ENCODE measurements at places on chromosomes 13 and 19.

DNA sequence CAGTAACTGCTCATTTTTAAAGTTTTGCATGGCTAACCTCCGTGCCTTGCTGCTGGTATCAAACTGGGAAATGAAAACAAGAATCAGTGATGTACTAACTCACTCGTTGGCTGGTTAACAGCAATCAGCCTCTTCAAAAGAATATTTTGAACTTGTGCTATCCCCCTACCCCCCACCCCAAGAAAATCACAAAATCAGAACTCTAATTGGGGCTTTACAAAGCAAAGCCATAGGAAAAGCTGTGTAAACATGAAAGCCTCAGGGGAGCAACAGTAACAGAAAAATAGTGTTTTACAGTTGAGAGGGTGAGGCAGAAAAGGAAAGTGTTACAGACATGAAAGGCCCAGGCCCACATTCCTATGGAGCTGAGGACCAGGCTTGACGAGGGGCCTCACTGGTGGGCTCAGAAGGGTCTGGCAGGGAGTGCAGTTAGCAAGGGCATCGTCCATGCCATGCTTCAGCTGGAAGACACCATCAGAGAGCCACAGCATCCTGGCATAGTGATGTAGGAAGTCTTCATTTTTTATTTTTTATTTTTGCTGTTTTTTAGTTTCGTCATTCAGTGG is 217.6 kb downstream of the PCCA start:
- no peak for DNase-seq

GRCh38 chr13:42720113-42720857 is 61.1 kb upstream of the FAM216B start:
- DNase-seq: no peak

GRCh38 chr19:49829721-49830120 is 11.6 kb downstream of the MED25 start:
- no peak for DNase-seq

- DNase-seq: no peak
Observed at GRCh38 chr19:47389150-47389556, 30.2 kb downstream of the MEIS3 start.

GRCh38 chr19:4523306-4524110 is 5.2 kb upstream of the PLIN4 start:
- DNase-seq: no peak

DNA sequence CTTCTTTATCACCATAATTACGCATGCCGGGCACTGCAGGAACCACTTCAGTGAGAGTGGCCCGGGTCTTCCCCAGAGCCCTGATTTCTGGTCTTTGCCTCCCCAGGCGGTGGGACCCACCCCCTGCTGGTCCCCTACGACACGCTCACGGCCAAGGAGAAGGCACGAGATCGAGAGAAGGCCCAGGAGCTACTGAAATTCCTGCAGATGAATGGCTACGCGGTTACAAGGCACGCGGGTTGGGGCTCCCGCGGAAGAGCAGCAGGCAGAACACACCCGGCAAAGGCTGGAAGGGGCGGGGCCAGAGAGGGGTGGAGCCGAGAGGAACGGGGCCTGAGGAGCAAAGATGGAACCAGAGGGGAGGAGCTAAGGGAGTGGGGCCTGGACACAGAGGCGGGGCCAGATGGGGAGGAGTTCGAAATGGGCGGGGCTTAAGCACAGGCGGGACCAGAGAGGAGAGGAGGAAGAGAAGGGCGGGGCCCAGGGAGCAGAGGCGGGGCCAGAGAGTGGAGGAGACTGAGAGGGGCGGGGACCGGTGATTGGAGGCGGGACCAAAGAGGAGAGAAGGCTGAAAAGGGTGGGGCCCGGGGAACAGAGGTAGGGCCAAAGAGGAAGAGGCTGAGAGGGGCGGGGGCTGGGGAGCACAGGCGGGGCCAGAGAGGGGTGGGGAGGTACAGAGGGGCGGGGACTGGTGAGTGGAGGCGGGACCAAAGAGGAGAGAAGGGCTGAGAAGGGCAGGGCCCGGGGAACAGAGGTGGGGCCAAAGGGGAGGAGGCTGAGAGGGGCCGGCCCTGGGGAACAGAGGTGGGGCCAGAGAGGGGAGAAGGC is 73.4 kb downstream of the RYR1 start:
- DNase-seq: peak; percentile 90

GRCh38 chr13:78742659-78743058 is 83.7 kb upstream of the OBI1 start:
- no peak for DNase-seq

DNA sequence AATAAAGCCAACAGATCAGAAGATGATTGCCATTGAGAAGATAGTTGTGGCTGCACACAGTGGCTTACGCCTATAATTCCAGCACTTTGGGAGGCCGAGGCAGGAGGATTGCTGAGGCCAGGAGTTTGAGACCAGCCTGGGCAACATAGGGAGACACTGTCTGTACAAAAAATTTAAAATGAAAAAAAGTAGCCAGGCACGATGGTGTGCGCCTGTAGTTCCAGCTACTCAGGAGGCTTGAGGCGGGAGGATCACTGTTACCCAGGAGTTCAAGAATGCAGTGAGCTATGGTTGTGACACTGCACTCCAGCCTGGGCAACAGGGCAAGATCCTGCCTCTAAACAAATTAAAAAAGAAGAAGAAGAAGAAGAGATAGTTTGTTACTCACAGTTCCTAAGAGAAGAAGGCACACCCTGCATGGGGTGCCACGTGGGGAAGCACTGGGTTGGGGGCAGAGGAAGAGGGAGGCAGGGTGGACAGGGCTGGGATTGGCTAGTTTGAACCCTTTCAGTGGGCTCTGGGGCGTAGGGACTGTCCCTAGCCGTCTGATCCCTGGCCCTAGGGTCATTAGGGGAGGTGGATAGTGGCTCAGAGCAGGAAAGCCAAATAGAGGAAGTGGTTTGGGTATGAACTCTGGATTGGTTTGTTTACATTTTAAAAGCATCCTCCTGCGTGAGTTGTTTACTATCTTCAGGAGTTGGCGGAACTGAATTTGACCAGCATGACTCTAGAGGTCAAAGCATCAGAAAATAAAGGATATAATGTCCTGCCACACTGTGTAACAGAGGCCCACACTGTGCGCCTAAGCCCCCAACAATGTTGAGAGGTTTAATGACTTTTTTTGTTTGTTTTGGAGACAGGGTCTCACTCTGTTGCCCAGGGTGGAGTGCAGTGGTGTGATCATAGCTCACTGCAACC is 60.5 kb upstream of the MEDAG start:
- no peak for DNase-seq

GRCh38 chr13:99392470-99393135 is 85.4 kb upstream of the GPR183 start:
- no peak for DNase-seq

DNA sequence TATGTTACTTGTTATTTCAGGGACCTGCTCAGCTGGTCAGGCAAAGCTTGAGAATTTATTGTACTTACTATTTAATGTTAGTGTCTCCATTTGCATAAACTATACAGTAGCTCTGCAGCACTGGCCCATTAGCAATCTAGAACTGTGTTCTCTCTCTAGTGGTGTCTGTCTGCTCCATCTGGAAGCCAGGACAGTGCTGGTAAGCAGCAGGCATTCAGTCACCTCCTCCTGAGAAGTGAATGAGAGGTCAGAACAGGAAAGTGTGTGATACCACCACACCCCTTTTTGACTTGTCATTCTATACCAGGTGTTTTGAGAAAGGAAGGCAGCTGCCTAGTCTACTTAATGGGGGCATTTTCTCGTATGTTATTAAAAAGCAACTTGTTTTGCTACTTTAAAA is 3.9 kb downstream of the COG3 start:
- DNase-seq: no peak

DNA sequence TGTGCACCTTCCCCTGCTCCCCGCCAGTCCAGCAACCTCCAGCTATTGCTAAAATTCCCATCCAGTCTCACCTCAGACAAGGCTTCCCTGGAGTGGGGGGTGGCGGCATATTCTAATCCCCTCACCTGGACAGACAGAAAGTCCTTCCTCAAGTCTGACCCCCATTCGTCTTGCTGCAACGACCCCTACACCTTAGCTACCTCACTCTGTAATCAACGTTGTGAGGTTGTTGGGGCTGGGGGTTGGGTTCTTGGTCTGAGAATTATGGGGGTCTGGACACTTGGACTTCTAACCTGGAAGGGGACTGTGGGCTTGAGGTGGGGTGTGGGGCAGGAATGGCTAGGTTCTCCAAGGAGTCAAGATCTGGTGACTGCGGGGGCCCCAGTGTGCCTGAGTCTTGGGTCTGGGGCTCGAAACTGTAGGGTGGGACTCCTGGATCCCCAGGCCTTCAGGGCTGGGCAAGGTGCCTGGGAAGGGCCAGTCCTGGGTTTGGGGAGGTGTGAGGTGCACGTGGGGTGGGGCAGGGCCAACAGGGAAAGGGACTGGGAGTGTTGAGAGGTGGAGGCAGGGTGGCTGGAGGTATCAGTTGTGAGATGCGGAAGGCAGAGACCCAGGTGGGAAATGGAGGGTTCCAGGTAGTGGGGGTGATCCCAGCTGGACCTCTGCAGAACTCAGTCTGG is 1.3 kb downstream of the FOXA3 start:
- DNase-seq: no peak

GRCh38 chr19:5719274-5719960 is 529 bp downstream of the LONP1 start:
- no peak for DNase-seq

GRCh38 chr19:39816287-39817048 is 17.5 kb downstream of the DYRK1B start:
- no peak for DNase-seq

- DNase-seq: no peak
Observed at GRCh38 chr13:78700121-78700910, 41.4 kb upstream of the OBI1 start.

DNA sequence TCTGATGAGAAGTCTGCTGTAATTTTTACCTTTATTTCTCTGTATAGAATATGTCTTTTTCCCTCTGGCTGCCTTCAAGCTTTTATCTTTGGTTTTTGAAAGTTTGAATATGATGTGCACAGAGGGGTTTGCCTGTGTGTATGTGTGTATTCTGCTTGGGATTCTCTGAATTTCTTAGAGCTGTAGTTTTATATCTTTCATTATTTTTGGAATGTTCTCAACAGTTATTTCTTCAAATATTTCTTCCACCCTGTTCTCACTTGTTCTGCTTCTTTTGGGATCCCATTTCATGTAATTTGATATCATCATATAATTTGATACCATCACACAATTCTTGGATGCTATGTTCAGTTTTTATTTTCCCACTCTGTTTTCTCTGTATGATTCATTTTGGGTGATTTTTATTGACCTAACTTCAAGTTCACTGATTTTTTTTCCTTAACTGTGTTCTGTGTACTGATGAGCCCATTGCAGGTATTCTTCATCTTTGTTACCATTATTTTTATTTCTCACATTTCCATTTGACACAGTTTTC is 7.5 kb downstream of the COG3 start:
- no peak for DNase-seq

- no peak for DNase-seq
Observed at GRCh38 chr13:114283576-114283975, 2.2 kb downstream of the UPF3A start.

- DNase-seq: no peak
Observed at GRCh38 chr13:70203661-70204229, 95.5 kb upstream of the KLHL1 start.

- DNase-seq: no peak
Observed at GRCh38 chr19:56966225-56966696, 125.7 kb upstream of the PEG3 start.

GRCh38 chr19:33691736-33692135 is 70.0 kb downstream of the CHST8 start:
- no peak for DNase-seq

DNA sequence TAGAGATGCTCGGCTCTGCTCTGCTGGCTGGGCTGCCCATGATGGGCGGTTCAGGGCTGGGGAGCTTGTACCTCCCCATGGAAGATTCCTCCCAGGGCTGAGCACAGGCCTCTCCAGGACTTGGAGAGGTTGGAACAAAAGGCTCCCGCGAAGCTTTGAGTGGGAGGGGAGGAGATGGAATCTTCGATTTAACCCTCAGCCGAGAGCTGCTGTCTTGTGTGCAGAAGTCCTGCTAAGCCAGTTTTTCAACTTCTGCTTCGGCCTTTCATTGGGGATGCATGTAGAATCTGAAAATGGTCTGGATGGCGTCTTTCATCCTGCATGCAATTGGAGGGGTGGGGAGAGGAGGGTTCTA is 163.3 kb downstream of the KDM4B start:
- DNase-seq: no peak

GRCh38 chr13:25181597-25181996 is 9.5 kb upstream of the AMER2 start:
- DNase-seq: no peak

DNA sequence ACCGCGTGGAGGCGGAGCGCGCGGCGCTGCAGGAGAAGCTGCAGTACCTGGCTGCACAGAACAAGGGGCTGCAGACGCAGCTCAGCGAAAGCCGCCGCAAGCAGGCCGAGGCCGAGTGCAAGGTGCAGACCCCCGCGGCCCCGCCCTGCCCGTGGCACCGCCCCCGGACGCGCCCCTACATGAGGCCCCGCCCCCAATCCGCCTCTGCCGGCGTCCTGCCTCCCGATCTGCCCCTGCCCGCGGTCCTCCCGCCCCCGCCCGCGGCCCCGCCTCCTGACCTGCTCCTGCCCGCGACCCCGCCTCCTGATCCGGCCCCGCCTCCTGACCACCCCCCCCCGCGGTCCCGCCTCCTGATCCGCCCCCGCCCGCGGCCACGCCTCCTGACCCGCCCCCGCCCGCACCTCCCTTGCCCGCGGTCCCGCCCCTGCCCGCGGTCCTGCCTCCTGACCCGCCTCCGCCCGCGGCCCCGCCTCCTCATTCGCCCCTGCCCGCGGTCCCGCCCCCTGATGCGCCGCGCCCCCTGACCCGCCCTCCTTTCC is 11.7 kb downstream of the PRR36 start:
- peak; percentile 68 for DNase-seq

DNA sequence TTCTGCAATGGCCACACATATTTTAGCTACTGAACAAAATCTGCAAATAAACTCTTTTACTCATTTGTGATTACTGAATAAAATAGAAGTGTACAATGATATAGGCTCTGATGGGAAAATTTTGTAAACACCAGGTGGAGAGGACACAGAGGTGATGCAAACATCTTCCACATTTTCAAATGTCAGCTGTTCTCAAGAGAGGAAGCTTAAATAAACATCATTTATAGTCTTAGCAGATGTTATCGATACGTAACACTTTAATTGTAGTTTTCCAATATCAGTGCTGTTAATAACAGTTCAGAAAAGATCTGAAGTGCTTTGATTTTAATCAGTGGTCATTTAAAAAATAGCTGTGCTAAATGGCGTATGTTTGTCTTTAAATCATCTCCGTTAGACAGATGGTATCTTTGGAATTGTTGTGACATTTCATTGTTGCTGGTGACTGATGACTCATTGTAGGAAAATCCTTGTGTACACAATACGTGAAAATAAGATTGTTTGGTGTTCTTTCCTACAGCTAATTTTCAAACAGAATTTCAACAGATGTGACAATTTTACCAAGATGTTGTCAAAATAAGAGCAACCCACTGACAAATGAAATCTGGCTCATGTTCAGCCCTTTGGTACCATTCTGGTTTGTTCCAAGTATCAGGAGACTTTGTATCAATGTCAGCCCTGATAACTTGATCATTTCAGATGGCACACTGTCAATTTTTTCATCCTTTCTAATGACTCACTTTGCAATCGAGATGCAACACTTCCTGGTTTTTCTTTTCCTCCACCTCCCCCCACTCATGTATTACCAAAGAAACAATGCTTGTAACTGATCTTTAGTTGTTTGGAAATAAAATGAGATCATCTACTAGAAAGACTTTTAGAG is 516.0 kb downstream of the DCT start:
- no peak for DNase-seq

- DNase-seq: peak; percentile 48
Observed at GRCh38 chr19:45798995-45799517, 6.4 kb upstream of the DMWD start.

- DNase-seq: no peak
Observed at GRCh38 chr13:43242040-43242439, 218.7 kb downstream of the DNAJC15 start.

Measured in CD8-positive, alpha-beta memory T cell (primary cell).